T-cell (primary cell): ENCODE measurements at places on chromosomes 4 and X.

GRCh38 chr4:100248476-100248875, 58.2 kb upstream of the DDIT4L start:
- no peak for DNase-seq

DNA sequence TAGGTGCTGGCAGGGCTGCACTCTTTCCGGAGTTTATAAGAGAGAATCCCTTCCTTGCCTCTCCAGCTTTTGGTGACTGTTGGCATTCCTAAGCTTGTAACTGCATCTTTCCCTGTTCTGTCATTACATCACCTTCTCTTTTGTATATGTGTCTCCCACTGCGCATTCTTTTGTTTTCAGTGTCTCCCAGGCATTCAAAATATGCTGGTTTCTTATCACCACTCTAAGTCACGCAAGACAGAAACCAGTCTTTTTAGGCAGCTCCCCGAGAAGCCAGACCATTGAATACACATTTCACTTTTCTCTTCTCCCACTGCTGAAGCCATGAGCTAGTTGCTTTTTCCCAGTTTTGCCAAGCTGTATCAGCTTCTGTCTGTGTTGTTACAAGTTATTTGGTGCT, 71.0 kb downstream of the LAS1L start:
- no peak for DNase-seq

DNA sequence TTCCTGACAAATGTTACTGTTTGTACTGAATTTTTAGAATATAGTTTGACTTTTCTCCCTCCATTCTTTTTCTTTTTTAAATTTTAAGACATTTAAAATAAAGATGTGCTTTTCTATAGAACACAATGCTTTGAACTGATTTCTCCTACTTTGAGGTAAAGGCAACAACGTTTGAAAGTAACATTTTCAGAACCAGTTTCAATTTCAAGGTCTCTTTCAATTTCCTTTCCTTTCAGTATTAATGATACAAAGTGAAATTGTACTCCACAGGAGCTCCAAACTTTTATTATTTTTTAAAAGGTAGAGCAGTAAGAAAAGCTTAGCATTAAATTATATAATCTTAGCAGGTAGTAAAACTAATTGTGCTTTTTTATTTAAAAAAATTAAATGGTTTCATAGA, 54.9 kb downstream of the NDST4 start:
- no peak for DNase-seq

GRCh38 chrX:18129690-18130089, 91.0 kb downstream of the BEND2 start:
- no peak for DNase-seq

DNA sequence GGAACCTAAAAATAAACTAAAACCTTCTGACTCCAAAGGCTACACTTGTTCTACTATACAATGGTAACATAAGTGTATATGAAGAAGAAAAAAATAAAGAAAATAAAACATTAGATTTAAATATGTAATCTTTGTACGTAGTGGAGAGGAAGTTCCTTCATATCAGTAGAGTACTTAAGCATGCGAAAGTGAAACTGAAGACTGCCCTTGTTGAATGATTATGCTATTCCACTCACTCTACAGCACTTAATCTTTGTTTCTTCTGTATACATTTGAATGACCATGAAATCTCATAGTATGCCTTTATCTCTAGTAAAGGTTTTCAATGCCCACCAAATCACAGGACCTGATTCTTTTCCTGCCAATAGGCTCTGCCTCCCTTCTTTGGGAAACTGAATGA, 78.9 kb downstream of the NDST3 start:
- no peak for DNase-seq

DNA sequence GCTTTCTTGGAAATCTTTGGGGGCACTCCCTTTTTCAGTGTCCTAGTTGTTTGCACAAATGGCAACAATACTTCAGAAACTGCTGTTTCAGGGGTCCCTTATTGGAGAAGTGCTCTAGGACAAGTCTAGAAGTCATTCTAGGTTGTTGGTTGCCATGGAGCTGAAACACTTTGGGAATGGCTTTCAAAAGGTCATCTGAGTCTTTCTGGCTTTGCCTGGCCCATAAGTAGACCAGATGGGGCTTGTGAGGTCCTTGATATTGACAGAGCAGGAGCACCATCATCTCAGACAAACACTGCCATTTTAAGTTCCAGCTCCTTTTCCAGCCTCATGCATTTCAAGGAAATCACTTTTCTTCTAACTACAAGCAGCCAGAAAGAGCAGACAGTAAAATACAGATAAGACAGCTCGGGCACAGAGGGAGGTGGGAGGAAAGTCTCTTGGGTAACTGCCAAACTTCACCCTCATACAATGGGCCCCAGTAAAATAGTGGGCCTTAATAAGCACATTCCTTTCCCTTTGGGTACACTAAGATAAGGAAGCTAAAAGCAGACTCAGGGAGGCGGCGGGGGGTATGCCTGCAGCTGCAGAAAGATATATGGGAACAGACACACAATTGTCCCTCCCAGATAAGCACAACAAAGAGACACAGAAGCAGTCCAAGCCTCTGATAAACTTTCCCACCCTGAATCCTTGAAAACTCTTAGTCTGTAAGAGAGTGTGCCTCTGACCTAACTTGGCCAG, 8.5 kb upstream of the NXF3 start:
- DNase-seq: no peak

- DNase-seq: no peak
Measured at GRCh38 chrX:118726887-118727685, at the start of gene IL13RA1. IL13RA1 (plus strand) TSS chrX:118727606; CDS start chrX:118727639, 33 bp downstream.

DNA sequence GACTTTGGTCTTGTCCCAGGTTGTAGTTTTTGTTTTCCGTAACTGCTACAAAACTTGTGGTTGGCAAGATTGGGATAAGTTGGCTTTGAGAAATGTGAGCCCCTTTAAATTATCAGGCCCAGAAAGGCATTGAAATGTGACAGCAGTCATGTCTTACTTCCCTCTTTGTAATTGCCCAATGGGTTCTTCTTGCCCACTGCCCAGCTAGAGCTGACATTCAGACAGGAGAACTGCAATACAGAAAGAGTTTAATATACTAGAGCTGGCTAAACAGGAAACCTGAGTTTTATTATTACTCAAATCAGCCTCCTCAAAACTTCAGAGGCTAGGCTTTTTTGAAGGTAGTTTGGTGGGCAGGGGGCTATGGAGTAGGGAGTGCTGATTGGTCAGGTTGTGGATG, 288.3 kb downstream of the ZNF674 start:
- DNase-seq: no peak
